Subcutaneous adipose tissue (tissue), 4 donors: ENCODE measurements at places on chromosomes 13 and 19. TPM values are rescaled to one million over a fixed set of nuclear protein-coding genes. Genes with fewer than 3 reads are reported as not detected.

The NCR1 gene
- total RNA-seq, result not detected

The GSX1 gene
- total RNA-seq, result not detected

The ZNF558 gene
- 27.3 TPM for total RNA-seq

The CGB5 gene
- not detected for total RNA-seq

The LRP3 gene
- 17.5 TPM for total RNA-seq

The IFNL1 gene
- not detected for total RNA-seq

The WDR87 gene
- total RNA-seq, result not detected

The PTPRH gene
- total RNA-seq, result 2.2 TPM

The LYPD3 gene
- not detected for total RNA-seq

The IRGC gene
- not detected for total RNA-seq

The CFAP97D2 gene
- not detected for total RNA-seq

The LILRB3 gene
- 16.0 TPM for total RNA-seq

The DMKN gene
- total RNA-seq, result 7.3 TPM

The SIGLECL1 gene
- total RNA-seq, result not detected

The ZNF626 gene
- 18.9 TPM for total RNA-seq

The ZNF888 gene
- total RNA-seq, result 5.1 TPM

The KASH5 gene
- total RNA-seq, result not detected

The CLEC17A gene
- not detected for total RNA-seq

The ZNF132 gene
- total RNA-seq, result 3.6 TPM

The PLEKHF1 gene
- 18.1 TPM for total RNA-seq

The KLK14 gene
- total RNA-seq, result not detected

The ELANE gene
- not detected for total RNA-seq

The ATP8A2 gene
- total RNA-seq, result under 0.01 TPM

The ZNF285 gene
- total RNA-seq, result 2.6 TPM

The NLRP7 gene
- total RNA-seq, result not detected

The ZNF681 gene
- 1.2 TPM for total RNA-seq

The ZSCAN4 gene
- total RNA-seq, result not detected

The URAD gene
- total RNA-seq, result not detected

The DENND1C gene
- 2.4 TPM for total RNA-seq

The SIGLEC7 gene
- 5.1 TPM for total RNA-seq

The PEAK3 gene
- 0.88 TPM for total RNA-seq

The NACC1 gene
- total RNA-seq, result 8.5 TPM

The BRSK1 gene
- total RNA-seq, result 0.38 TPM

The CALR gene
- total RNA-seq, result 222 TPM

The ATP1A3 gene
- total RNA-seq, result not detected

The FCER2 gene
- not detected for total RNA-seq

The FBXL12 gene
- total RNA-seq, result 22.2 TPM

The FSD1 gene
- not detected for total RNA-seq

The ZNF583 gene
- 9.2 TPM for total RNA-seq

The SIGLEC5 gene
- 2.5 TPM for total RNA-seq

The CPAMD8 gene
- 3.7 TPM for total RNA-seq
